ENCODE measurements at places on chromosomes 1 and 21. TPM values are rescaled to one million over a fixed set of nuclear protein-coding genes. Genes with fewer than 3 reads are reported as not detected.

- no peak for DNase-seq
Observed at GRCh38 chr1:234582186-234582585, 27.8 kb downstream of the IRF2BP2 start.

The GREM2 gene
- not detected for total RNA-seq

GRCh38 chr1:78779831-78780230, 130.2 kb downstream of the IFI44 start:
- no peak for DNase-seq

DNA sequence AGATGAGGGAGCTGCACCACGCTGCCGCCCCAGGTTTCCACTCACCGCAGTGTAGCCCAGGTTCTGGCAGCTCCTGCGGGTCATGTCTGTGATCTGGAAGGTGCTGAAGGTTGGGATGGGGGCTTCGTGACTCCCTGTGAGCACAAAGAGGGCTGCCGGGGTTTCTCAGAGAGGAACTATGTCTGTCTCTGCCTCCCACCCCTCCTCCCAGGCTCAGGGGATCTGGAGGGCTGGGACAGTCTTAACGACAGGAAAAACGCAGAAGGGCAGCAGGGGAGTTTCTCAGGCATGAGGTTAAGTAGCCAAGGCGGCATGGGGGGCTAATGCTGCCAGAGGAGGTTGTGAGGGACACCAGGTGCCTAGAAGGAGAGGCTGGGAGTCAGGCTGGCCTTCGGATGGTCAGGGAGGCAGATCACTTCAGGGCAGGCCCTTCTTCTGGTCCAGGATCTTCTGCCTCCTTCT, 656 bp downstream of the SH2D2A start:
- DNase-seq, result no peak

The CSMD2 gene
- not detected for total RNA-seq

- no peak for DNase-seq
Observed at GRCh38 chr1:221740993-221741702, 741 bp downstream of the DUSP10 start.

DNA sequence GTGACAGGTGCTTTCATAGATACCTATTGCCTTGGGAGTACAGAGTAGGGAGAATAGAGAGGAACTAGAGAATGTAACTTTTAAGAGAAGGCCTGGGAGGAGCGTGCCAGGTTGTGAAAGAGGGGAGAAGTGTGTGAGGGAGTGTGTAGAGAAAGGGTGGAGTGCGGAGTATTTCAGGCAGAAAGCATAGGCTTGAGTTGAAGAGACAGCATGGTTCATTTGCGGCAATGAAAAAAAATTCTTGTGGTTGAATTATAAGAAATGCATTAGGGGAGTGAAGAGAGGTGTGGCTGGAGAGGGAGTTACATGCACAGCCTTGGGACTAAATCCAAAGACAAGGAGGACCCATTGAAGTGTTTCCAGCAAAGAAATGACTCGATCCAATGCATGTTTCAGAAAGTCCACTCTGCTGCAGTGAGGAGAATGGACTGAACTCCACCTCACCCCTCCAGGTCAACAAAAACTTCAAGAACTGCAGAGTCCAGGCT, 81.7 kb upstream of the ADAM30 start:
- no peak for DNase-seq

- DNase-seq, result no peak
Observed at GRCh38 chr1:242522304-242522945, 2.1 kb downstream of the PLD5 start.

DNA sequence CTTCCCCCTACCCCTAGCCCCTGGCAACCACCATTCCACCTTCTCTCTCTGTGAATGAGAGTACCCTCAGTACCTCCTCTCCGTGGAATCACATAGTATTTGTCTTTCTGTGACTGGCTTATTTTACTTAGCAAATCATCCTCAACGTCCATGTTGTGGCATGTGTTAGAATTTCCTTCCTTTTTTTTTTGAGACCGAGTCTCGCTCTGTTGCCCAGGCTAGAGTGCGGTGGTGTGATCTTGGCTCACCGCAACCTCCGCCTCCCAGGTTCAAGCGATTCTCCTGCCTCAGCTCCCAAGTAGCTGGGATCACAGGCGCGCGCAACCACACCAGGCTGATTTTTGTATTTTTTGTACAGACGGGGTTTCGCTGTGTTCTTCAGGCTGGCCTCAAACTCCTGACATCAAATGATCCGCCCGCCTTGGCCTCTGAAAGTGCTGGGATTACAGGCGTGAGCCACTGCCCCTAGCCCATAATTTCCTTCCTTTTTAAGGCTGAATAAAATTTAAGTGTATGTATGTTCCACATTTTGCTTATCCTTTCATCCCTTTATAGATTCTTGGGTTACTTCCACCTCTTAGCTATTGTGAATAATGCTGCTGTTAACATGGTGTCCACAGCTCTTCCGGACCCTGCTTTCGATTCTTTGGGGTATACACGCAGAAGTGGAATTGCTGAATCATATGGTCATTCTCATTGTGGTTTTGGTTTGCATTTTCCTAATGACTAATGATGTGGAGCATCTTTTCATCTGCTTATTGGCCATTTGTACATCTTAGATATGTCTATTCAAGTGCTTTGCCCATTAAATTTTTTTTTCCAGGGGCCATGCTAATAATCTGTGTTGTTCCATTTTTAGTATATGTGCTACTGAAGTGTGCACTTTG, 32.3 kb downstream of the ERRFI1 start:
- no peak for DNase-seq

The TDRD5 gene
- not detected for total RNA-seq

The S100A8 gene
- total RNA-seq, result not detected

- no peak for DNase-seq
Observed at GRCh38 chr1:19616489-19616888, 27.6 kb upstream of the NBL1 start.

- no peak for DNase-seq
Observed at GRCh38 chr1:55064071-55064581, 24.8 kb downstream of the PCSK9 start.

GRCh38 chr1:97820470-97821188, 100.2 kb downstream of the DPYD start:
- DNase-seq, result no peak

- DNase-seq, result no peak
Observed at GRCh38 chr21:36613059-36613458, 85.9 kb upstream of the SIM2 start.

The KCNQ4 gene
- 0.57 TPM for total RNA-seq

GRCh38 chr1:50975436-50975835, 5.4 kb downstream of the CDKN2C start:
- no peak for DNase-seq

The OPTC gene
- not detected for total RNA-seq

DNA sequence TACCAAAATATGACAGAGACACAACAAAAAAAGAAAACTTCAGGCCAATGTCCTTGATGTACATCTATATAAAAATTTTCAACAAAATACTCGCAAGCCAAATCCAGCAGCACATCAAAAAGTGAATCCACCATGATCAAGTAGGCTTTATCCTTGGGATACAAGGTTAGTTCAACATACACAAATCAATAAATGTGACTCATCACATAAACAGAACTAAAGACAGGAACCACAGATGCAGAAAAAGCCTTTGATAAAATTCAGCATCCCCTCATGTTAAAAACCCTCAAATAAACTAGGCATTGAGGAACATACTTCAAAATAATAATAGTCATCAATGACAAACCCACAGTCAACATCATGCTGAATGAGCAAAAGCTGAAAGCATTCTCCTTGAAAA, 101.5 kb downstream of the NME7 start:
- DNase-seq, result no peak

GRCh38 chr21:28641731-28642130, 350.9 kb downstream of the LTN1 start:
- DNase-seq, result no peak

- no peak for DNase-seq
Observed at GRCh38 chr1:114737314-114737849, 20.4 kb downstream of the CSDE1 start.

GRCh38 chr1:235822685-235823084, 44.0 kb downstream of the LYST start:
- no peak for DNase-seq

The KCNA3 gene
- 24.0 TPM for total RNA-seq

The FBLIM1 gene
- not detected for total RNA-seq

- no peak for DNase-seq
Observed at GRCh38 chr1:86285796-86286195, 110.3 kb downstream of the ODF2L start.

DNA sequence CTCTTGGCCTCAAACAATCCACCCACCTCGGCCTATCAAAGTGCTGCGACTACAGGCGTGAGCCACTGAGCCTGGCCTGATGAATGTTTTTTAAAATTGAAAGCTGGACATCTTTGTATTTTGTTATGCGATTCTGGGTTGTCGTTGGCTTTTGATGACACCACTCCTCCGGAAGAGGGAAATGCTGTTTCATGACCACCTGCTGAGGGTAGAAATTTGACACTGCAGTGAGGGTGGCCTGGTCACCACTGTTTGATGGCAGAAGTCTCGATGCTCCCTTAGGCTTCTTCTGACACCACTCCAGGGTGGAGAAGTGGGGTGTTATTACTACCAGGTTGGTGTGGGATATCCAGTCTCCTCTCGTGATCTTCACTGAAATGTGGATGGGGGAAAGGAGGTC, 357.2 kb downstream of the RGS7 start:
- no peak for DNase-seq

GRCh38 chr1:14362331-14362730, 236.2 kb upstream of the KAZN start:
- DNase-seq, result no peak

GRCh38 chr1:232454227-232454886, 175.6 kb downstream of the SIPA1L2 start:
- no peak for DNase-seq

DNA sequence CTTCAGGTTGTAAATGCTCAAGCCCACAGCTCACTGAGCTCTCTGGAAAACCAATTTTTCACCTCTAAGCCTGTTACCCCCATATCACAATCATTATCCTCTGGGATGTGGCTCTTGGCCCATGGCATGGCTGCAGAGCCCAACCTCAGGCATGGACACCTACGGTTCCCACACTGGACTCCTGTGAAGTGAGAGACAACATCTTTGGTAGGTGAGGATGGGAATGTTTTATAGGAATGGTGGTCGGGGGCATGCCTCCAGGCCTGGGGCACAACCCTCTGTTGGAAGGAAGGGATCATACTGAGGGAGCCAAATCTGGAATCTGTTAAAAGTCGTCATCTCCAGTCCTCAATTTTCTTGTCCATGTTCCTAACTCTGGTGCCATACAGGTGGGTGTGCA, 179.1 kb downstream of the FOXD2 start:
- no peak for DNase-seq

DNA sequence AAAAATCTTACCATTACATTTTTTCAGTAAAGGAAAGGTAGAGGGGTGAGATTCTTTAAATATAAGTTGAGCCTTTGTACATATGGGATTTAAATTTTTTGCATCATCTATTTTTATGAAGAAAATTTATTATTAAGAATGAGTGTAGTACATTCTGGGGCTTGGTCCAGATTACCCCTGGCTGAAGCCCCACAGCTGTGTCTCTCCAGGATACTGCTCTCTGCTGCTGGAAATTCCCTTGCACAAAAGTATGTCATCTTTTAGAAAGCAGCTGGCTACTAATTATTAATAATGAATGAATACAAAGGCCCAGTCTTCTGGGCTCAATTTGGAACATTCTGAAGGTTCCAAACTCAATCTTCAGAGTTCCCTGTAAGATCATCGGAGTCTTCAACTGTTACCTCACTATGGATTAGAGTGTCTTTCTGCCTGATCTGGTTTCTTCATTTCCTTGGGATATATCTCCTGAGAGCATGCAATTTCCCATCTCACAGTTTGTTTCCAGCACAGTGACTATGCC, 428.6 kb upstream of the BRINP3 start:
- DNase-seq, result no peak

- no peak for DNase-seq
Observed at GRCh38 chr21:44905728-44906090, 15.0 kb downstream of the ITGB2 start.

DNA sequence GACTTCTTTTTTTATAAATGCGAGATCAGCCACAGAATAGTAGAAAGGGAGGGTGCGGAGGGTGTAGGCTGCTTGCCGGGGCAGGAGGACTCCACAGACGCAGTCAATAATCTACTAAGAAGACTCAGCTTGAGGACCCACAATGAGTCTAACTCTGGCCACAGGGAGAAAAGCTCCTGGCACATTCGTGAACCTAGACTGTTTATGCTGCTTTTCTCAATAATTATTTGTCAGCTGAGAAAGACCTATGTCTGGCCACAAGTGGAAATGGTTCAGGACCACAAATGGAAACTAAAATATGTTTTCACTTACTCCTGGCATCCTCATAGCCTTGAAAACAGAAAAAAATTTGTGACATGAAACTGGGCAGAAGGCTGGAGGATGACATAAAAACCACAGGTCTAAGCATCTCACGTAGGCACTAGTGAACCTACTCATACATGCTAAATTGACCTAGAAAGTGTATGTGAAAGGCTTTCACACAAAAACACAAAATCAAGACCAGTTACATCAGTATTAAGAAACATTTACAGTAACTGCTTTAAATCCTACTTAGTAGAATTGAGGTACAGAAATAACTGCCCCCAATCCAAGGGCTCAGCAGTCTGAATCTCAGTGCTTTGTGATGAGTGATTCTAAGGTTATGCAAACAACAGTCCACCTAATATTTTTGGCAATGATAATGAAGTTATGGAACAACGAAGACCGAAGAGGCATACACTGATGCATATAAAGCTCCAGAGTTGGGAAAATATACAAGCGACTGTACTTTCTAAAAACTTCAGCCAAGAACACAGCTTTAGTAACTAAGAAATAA, 159.5 kb downstream of the SLC45A1 start:
- no peak for DNase-seq

The OR10Z1 gene
- total RNA-seq, result not detected

The NBPF20 gene
- total RNA-seq, result 0.82 TPM

- no peak for DNase-seq
Observed at GRCh38 chr21:35796844-35797243, 263.5 kb downstream of the SETD4 start.

DNA sequence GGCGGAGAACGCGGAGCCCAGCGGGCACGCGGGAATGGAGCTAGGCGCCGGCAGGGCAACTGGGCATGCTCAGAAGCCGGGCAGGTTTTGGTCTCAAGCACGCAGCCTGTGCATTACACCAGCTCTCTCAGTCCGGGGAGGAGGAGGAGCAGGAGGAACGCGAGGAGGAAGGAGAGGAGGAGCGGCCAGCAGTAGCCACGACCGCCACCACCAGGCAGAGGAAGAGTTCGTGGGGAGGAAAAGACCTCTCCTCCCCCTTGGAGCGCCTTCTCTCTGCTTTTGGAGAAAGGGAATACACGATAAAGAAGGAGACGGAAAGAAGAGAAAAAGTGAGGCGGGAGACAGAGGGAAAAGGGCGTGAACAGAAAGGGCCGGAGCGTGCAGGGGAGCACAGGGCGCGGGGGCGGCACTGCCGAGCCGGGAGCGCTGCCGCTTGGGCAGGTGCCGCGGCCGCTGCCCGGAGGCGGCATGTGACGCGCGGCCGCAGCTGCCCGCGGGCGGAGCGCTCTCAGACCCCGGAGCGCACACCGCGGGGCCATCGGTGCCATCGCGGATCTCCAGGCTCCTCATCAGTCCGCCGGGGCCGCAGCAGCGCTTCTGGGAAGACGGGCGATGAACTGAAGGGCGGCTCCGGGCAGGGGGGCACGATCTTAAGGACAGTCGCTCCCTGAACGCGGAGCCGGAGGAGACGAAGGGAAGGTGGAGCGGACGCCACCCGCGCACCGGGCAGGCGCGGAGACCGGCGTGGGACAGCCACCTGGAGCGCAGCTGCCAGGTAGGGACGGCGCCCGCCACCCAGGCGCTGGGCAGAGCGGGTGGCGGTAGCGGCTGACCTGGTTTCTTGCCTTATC, at the start of gene CHRM3:
CHRM3 (plus strand) TSS at position 116 of the 851 bp plus-strand sequence. CDS start 520,884 bp downstream, outside the sequence.
- no peak for DNase-seq
